ENCODE measurements at places on chromosomes 11 and 22. TPM values are rescaled to one million over a fixed set of nuclear protein-coding genes. Genes with fewer than 3 reads are reported as not detected.

The UPK3A gene
- 0.41 TPM for total RNA-seq

The IL17REL gene
- total RNA-seq = 0.04 TPM

The SCGB1C1 gene
- not detected for total RNA-seq

The CECR2 gene
- total RNA-seq = 66.3 TPM

The EHF gene
- 1.4 TPM for total RNA-seq

The TRPM5 gene
- total RNA-seq = not detected

The IGLL1 gene
- total RNA-seq = not detected

The OR4A16 gene
- total RNA-seq = not detected

The OR51B4 gene
- total RNA-seq = not detected

The CPSF7 gene
- 42.6 TPM for total RNA-seq

The IGF2 gene
- total RNA-seq = 1.2 TPM

The GGT5 gene
- total RNA-seq = not detected

The MAJIN gene
- 0.97 TPM for total RNA-seq

The LIF gene
- total RNA-seq = 0.41 TPM

The TMEM132A gene
- 66.0 TPM for total RNA-seq

The CELSR1 gene
- 7.8 TPM for total RNA-seq

The NEFH gene
- total RNA-seq = 2.0 TPM

The UPK2 gene
- total RNA-seq = 0.21 TPM

The APOA5 gene
- 0.11 TPM for total RNA-seq

The PGA3 gene
- total RNA-seq = not detected

The DDI1 gene
- total RNA-seq = not detected

The SLC22A6 gene
- total RNA-seq = not detected

The NLRP6 gene
- 0.26 TPM for total RNA-seq

The DERL3 gene
- total RNA-seq = 5.0 TPM

The KDM4E gene
- not detected for total RNA-seq

The EPS8L2 gene
- total RNA-seq = 18.8 TPM

The SCT gene
- total RNA-seq = not detected

The CAVIN3 gene
- 179 TPM for total RNA-seq

The MIEF1 gene
- 28.3 TPM for total RNA-seq

The LRRC75B gene
- total RNA-seq = 20.5 TPM

The SLC15A3 gene
- 2.7 TPM for total RNA-seq

The PHOX2A gene
- total RNA-seq = 2.8 TPM

The CCDC90B gene
- total RNA-seq = 47.7 TPM

The WNT7B gene
- 0.10 TPM for total RNA-seq

The DLG2 gene
- total RNA-seq = 1.8 TPM

The MMP7 gene
- not detected for total RNA-seq

The MAPK8IP2 gene
- 3.4 TPM for total RNA-seq

The SERPING1 gene
- total RNA-seq = 34.6 TPM

The ZNF214 gene
- total RNA-seq = 1.6 TPM

The OR2AG2 gene
- 0.07 TPM for total RNA-seq

The SLC22A9 gene
- not detected for total RNA-seq

The TYR gene
- not detected for total RNA-seq

The DEPDC7 gene
- 6.2 TPM for total RNA-seq

The PIK3C2A gene
- 29.0 TPM for total RNA-seq

The TIMP3 gene
- total RNA-seq = 5.0 TPM

The TEX54 gene
- total RNA-seq = not detected
